Stimulated activated CD8-positive, alpha-beta memory T cell treated with anti-CD3 and anti-CD28 coated beads, Interleukin-15, amount 100 ng/mL, for 1 hour (primary cell): ENCODE measurements at places on chromosomes 2 and 18.

DNA sequence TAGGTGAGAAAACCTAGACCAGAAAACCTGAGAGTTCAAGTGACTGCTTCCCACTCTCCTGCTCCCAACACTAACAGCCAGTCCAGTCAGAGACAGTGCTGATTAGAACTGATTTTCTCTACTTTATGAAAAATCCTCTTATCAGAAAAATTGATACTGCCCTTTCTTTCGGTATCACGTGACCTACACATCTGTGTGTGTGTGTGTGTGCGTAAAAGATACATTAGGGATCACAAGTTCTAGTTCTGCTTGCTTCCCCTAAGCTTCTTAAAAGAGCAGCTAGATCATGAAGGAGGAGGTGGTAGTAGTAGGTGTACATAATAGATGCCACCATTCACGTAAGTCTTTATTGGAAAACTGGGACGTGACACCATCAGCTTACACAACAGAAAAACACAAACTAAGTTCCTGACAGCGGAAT, 1.5 kb downstream of the ARL5A start:
- DNase-seq, result no peak

GRCh38 chr18:26703170-26703930, 155.0 kb upstream of the KCTD1 start:
- no peak for DNase-seq

GRCh38 chr2:25957743-25958142, 24.6 kb downstream of the KIF3C start:
- DNase-seq, result no peak

DNA sequence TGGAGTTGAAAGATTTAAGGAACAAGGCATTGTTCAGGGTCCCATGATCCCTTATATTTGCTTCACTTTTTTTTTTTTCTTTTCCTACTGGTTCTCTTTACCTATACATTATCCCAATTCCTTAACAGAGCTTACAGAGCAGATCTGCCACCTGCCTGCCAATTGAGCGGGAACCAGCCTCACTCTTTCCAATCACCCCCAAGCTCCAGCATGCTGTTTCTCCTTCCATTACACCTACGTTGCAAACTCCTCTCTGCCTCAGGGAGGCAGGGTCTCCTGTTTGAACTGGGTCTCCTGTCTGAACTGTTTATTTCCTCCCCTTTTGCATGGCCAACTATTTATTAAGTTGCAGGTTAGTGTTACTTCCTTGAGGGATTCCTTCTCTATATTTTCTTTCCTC, 77.2 kb upstream of the SLC38A11 start:
- DNase-seq, result no peak

DNA sequence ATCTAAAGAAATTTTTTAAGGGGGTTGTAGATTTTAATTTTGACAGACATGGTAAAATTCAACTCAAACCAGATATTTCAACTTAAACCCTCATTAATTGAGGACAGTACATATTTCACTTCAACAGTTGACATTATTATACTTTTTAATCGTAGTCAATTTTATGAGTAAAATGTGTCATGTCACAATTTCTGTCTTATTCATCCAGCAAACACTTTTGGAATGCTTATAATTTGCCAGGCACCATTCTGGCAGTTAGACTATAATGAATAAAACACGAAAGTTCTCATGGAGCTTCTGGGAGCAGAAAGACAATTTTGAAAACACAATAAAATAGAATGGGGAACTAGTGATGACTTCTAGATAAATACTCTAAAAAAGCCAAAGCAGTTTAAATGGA, 1094.8 kb downstream of the SUCLG1 start:
- DNase-seq, result no peak
